Fibroblast of villous mesenchyme (primary cell): ENCODE measurements at places on chromosomes 12 and 14.

DNA sequence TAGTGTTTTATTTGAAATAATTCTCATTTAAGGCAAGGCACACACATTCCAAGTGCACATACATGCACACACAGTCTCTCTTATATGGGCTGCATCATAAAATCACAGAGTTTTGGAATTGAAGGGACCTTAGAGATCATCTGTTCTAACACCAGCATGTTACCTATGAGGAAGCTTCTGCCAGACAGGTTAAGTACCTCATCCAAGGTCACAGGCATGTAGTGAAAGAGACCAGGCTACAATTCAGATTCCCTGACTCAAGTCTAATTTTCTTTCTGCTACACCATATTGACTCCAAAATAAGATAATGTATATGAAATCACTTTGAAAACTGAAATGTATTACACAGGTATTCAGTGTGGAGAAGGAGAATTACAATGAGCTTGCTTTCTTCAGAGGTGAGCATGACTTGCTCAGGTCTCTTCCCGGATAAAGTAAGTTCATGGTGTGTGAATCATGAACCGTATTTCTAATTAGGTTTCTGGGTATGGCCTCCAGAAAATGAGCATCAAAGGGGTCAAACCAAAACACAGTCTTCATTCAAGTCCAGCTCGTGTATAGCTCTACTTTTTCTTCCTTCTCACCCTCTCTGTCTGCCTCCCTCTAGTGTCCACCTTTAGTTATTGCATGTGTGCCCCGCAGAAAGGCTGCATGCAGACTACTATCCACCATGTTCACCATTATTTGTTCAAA lies 411.9 kb downstream of the FUT8 start:
- peak; percentile 76 for DNase-seq

GRCh38 chr12:9344541-9344940 lies 136.3 kb upstream of the PZP start:
- peak; percentile 38 for DNase-seq

DNA sequence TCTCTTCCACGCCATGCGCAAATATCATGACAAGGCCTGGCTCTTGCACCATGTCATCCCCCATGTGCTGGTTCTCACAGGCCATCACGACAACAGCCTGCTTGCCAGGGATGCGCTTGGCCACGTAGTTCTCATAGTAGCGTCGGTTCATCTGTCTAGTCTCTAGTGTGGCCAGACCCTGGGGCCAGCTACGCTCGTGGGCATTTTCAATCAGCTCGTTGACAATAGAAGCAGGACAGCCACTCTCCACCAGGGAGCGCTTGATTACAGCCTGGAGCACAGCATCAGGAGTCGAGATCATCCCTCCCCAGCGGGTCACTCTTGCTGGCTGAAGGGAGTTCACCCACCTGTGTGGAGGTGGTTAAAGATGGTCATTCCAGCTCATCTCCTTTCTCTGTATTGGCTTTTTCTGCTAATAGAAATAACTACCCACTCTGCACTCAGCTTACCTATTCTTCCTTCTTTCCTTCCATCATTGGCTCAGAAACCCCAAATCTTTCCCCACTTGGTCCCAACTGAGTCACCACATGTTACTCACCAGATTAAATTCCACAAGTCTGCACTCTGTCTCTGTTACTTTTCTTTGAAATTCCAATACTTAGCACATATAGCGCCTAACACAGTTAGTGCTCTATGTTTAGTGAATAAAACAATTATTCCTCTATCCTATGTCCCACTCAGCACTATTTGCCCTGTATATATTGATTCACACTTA lies 15.1 kb downstream of the RNF41 start:
- peak; percentile 59 for DNase-seq

- no peak for DNase-seq
Measured at GRCh38 chr14:66649498-66649897, 141.6 kb downstream of the GPHN start.

DNA sequence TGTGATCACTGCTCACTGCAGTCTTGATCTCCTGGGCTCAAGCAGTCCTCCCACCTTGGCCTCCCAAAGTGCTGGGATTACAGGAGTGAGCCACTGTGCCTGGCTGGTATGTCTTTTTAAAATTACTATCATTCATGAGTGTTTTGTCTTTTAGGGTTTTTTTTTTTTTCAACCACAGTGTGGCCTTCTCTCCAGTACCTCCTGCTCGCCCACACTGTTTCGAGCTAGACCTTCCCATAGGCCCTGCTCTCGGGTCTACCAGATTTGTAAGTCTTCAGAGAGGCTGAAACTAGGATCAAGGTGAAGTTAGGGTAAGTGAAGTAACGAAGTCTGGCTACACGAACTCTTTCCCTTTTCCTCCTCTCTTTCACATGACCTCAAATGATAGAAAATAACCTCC lies 1.5 kb downstream of the BIN2 start:
- no peak for DNase-seq

DNA sequence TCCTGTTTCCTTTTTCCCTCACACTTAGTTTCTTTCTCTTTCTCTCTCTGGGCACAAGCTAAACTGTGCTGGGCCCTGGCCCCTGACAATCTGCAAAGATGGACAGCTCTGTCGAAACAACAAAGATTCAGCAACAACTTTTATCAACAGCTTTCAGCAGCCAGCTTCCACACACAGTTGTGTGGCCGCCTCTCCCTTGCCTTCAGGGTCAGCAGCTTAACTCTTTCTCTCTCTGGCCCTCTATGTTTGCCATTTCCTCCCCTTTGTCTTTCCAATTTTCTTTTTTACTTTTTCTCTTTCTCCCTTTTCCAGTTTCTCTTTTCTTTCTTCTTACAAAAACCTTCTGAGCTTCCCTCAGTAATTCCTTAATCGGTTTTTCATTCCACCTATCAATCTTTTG lies 43.3 kb downstream of the IQSEC3 start:
- no peak for DNase-seq

DNA sequence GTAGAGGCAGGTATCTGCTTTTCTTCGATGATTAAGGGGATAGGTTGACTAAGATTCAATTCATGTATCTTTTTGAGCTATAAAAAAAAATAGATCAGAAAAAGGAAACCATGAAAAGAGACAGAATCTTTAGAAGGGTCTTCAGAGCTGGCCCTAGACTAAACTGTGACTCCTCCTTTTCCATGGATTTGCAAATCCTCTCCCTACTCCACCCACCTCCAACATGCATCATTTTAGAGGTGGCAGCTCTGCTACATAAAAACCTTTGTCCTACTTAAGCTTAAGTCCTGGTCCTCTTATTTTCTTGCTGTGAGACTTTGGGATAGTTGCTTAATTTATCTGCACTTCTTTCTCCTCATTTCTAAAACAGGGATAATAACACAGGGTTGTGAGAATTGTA lies 48.4 kb upstream of the LIMA1 start:
- no peak for DNase-seq

GRCh38 chr14:103613517-103613916 lies 15.5 kb upstream of the KLC1 start:
- peak; percentile 26 for DNase-seq

DNA sequence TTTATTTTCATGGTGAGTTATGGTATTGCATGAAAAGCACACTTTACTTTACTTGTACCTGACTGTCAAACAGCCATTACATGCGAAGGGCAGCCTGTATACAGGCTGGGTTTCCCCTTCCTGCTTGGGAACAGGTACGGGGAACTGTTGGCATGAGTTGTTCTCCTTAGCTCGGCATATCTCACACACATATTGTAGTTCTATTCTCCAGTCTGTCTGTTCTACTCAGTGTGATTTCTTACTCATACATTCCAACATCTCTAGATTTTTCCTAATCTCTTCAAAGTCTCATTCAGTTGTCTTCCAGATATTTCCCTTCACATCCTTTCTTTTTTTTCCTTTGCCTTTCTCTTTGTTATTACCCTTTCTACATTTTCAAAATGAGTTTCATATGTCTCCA lies 83.9 kb downstream of the HMGA2 start:
- DNase-seq = no peak

- no peak for DNase-seq
Measured at GRCh38 chr14:80005561-80005960, 205.7 kb downstream of the DIO2 start.

DNA sequence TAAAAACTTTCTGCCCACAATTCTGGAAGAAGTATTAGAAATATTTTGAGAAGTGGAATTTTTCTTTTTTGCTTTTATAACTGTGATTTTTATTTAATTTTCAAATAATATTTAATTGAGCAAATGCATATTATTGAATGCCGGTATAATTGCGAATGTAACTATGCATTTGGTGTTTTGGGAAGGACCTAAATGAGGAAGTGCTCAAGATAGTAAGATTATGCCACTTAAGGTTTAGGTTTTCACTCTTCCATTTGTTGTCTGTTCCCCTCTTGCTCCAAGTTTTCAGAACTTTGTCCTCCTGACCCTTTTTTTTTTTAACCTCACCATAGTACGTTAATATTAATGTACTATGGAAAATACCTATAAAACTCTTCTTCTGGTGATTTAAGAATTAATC lies 85.8 kb downstream of the KIAA0586 start:
- no peak for DNase-seq

DNA sequence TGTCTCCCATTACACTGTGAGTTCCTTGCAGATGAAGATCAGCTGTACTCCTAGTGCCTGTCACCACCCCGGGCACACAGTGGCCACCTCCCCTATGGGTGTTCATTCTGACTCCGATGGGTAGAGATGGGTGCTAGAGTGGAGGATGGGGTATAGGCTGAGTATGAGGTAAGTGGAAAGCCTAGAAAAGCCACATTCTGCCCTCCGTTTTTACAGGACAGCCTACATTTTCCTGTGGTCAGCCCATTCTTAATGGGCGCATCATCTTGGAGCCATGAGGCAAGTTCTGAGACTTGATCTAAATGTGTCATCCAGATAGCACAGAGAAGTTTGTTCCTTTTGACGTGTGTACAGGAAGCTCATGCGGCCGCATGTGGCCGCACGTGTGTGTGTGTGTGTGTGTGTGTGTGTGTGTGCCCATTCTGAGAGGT lies 166.7 kb upstream of the HIF1A start:
- DNase-seq = peak; percentile 87

- DNase-seq = no peak
Measured at GRCh38 chr14:89851106-89851505, 103.4 kb downstream of the EFCAB11 start.

- DNase-seq = no peak
Measured at GRCh38 chr14:105126126-105126980, 42.2 kb downstream of the JAG2 start.
